Right renal cortex interstitium (tissue), 3 donors: ENCODE measurements at places on chromosomes 4 and X. TPM values are rescaled to one million over a fixed set of nuclear protein-coding genes. Genes with fewer than 3 reads are reported as not detected.

CLDN2 gene
- polyA plus RNA-seq = 56.8 TPM

GRCh38 chrX:53320543-53321229 is 39.3 kb upstream of the IQSEC2 start:
- DNase-seq = no peak

GRCh38 chr4:169420291-169420690 is 149.5 kb upstream of the SH3RF1 start:
- DNase-seq = no peak

FAM9C gene
- polyA plus RNA-seq = 0.15 TPM

DCHS2 gene
- polyA plus RNA-seq = 7.0 TPM

DNA sequence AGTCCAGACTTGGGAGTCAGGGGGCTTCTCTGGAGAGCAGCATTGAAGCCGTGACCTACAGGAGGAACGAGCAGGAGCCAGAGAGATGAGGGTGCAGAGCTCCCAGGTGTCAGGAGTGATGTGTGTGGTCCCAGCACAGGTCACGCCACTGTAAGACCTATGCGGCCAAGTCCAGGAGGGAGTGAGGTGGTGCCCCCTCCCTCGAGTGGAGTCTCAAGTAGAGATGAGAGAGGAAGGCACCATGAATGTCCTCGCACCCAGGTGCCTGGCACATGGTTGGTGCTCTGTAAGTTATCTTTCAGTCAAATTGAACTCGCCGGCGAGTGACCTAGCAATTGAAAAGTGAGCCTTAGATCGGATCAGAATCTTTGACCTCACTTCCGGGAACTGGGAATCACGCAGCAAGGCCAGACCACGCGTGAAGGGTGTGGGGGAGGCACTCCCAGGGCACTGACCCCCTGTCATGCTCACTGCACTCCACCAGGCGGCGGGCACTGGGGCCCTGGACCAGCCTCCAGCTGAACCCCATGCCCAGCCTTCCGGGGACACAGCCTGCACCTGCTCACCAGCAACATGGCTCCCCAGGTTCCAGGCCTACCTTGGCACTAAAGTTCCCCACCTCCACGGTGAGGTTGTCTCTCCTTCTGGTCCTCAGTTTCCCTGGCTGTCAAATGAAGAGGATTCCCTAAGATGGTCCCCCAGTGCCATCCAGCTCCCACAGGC is 127.4 kb downstream of the HMX1 start:
- DNase-seq = no peak

DNA sequence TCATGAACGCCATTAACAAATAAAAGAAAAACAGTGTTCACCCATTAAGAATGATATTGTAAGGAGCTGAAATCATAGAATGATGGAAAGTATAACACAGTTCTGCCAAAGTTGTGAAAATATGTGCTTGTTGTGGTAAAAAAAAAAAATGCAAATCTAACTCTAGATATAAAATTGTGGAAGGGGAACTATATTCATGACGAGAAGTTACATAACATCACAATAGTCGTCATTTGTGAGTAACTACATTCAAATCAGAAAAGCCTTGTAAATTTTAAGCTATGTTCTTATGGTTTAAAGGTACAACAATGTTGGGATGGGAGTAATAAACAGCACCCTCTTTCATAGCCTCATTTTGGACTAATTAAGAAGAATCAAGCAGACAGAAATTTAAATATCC is 57.6 kb upstream of the PRDM8 start:
- no peak for DNase-seq

GRCh38 chr4:5222951-5223350 is 171.7 kb downstream of the STK32B start:
- DNase-seq = no peak

GRCh38 chrX:46750889-46751288 is 8.0 kb downstream of the SLC9A7 start:
- no peak for DNase-seq

- no peak for DNase-seq
These were observed 11.4 kb upstream of the TADA2B start for GRCh38 chr4:7031558-7032449.

GRCh38 chr4:42816189-42816879 is 76.2 kb upstream of the GRXCR1 start:
- DNase-seq = no peak

GRCh38 chr4:161132715-161133425 is 1030.9 kb downstream of the FSTL5 start:
- no peak for DNase-seq
